ENCODE measurements at places on chromosomes 6 and 20.

GRCh38 chr6:134676307-134677281 is 273.3 kb downstream of the ALDH8A1 start:
- no peak for DNase-seq

GRCh38 chr20:63178446-63178820 is 37.5 kb downstream of the YTHDF1 start:
- no peak for DNase-seq

GRCh38 chr20:40435146-40435895 is 253.7 kb downstream of the MAFB start:
- no peak for DNase-seq

GRCh38 chr6:70886661-70887060 is 70.2 kb downstream of the B3GAT2 start:
- no peak for DNase-seq

GRCh38 chr6:152642578-152643375 is 5.6 kb upstream of the SYNE1 start:
- DNase-seq: peak; percentile 69

DNA sequence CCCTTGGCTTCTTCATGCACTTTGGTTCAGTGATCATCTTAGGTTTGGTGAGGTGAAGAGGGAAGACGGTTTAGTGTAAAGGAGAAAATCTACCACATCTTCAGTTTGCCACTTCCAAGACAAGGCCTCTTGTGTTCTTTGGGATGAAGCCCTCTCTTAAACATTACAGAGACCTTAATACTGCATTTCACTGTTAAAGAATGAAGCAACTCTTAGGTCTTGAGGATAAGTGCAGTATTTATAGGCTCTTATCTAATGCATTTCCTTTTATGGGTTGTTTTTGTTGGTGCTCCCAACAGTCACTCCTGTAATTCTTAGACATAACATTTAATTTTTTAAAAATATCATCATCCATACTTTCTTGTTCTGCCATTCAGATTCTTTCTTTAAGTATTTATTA is 139.9 kb upstream of the LAMP5 start:
- no peak for DNase-seq

DNA sequence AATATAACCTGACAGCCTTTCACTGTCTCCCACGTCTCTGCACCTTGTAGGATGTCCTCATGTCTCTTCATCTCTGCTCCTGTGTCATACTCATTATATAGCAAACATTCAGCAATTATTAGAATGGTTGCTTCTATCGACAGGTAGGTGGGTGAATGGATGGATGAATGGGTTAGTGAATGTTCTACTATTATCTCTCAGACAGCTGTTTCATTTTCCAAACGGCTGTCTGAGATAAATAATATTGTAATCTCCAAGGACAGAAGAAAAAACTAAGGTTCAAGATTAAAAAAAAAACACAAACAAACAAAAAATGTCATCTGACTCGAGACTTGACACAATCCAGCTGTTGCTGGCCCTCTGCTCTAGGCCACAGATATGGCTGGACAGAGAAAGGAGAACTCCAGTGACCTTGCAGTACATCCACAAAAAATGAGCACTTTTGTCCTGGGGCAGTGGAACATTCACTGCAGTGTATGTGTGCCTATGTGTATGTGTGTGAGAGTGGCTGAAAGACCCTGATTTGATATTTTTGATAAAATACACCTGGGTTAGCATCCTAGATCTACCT is 2.1 kb downstream of the HNF4A start:
- DNase-seq: no peak

DNA sequence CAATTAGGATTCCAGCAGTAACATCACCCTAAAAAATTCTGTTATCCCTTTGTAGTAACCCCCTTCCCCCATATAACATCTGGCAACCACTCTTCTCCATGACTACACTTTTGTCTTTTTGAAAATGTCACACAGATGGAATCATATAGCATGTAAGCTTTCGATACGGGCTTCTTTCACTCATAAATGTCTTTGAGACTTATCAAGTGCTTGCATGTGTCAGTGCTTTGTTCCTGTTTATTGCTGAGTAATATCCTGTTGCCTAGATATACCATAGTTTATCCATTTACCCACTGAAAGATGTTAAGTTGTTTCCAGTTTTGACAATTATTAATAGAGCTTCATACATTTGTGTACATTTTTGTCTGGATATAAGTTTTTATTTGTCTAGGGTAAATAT is 10.4 kb upstream of the SNPH start:
- DNase-seq: no peak

GRCh38 chr6:20313051-20313450 is 88.6 kb upstream of the E2F3 start:
- no peak for DNase-seq

DNA sequence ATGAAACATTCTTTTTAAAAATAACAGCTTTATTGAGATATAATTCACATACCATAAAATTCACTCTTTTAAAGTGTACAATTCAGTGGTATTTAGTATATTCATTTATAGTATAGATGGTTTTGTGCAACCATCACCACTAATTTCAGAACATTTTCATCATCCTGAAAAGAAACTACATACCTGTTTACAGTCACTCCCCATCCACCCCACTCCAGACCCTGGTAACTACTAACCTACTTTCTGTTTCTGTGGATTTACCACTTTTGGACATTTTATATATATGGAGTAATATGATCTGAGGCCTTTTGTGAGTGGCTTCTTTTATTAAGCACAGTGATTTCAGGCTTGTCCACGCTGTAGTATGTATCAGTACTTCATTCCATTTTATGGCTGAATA is 2.5 kb upstream of the TMEM217 start:
- DNase-seq: no peak

GRCh38 chr6:6725468-6726209 is 137.1 kb downstream of the LY86 start:
- peak; percentile 41 for DNase-seq

GRCh38 chr6:151063352-151063751 is 176.4 kb upstream of the AKAP12 start:
- no peak for DNase-seq

DNA sequence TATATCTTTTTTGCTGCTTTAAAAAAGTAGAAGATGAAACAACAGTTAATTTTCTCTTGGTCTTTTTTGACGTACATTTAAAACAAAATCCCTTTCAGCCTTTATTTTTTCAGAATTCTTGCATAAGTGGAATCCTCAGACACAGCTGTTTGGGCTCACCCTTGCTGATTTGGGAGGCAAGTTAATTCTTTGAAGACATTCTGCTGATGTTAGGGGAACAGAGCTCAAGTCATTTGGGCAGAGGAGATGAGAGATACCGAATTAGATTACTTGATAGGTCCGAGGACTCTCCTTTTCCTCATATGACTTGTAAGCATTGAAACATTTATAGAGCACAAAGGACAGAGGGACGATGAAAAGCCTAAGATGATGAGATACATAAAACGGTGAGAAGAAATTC is 567.9 kb upstream of the CITED2 start:
- DNase-seq: no peak

- DNase-seq: no peak
Observed at GRCh38 chr6:90028066-90028778, 134.0 kb downstream of the GJA10 start.

- DNase-seq: no peak
Observed at GRCh38 chr6:128394167-128394566, 126.2 kb downstream of the PTPRK start.

GRCh38 chr6:98764373-98764911 is 69.9 kb upstream of the POU3F2 start:
- no peak for DNase-seq

GRCh38 chr6:70310063-70310694 is 7.3 kb upstream of the COL9A1 start:
- peak; percentile 18 for DNase-seq

- DNase-seq: no peak
Observed at GRCh38 chr6:132948889-132949288, 134.5 kb downstream of the RPS12 start.

- no peak for DNase-seq
Observed at GRCh38 chr6:21615504-21615903, 22.0 kb downstream of the SOX4 start.

DNA sequence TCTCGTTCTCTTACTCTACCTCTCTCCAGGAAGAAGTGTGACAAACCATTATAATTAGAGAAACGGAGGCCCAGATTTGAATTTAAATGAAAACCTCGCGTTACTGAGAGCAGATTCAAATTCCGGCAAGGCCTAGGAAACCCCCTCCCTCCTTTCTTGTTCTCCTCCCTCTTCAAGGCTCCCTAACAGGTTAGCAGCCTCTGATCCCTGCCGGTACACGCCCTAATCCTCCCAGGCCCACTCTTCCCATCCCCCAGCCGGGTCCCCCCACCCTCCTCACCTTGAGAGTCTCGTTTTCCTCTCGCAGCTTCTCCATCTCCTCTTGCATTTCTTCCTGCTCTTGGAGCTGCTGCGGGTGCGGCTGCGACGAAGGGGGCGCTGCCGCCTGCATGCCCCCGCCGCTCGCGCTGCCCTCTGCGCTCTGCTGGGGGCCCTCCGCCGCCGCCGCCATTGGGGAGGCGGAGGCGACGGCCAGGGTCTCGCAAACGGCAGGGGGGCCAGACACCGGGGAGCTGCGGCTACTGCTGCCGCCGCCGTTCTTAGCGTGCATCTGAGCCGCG is 3.8 kb downstream of the MTCL3 start:
- no peak for DNase-seq

DNA sequence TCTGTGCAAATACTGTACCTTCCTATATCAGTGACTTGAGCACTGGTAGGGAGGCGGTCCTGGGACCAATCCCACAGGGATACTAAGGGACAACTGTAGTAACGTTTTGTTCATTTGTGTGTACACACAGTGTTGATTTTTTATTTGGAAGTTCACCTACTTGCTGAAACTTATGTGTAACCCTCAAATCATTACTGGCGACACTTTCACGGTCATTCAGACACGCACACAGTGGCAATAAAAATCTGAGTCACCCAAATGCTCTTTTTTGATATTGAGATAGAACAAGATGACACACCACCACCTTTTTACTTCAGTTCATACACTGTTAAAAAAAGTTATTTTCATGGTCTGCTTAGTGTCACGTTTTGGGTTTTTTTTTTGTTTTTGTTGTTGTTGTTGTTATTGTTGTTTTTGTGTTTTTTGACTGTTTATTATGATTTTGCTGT is 79.8 kb downstream of the QKI start:
- no peak for DNase-seq

DNA sequence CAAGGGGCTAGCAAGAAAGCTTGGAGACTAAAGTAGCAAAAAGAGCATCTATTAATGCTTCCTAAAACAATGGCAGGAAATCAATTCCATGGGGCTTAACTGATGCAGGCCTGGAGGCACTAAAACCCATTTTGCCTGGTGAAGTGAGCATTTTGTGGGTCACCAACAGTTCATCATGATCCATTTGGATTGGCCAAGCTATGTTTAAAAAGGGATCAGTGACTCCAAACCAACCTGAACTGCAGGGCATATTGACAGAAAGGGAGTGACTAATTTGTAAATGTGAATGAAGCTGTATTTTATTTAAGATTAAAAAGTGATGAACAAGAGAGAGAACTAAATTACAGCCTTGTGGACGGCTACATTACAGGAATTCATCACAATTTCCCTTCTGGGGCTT is 132.0 kb downstream of the PCSK2 start:
- no peak for DNase-seq

DNA sequence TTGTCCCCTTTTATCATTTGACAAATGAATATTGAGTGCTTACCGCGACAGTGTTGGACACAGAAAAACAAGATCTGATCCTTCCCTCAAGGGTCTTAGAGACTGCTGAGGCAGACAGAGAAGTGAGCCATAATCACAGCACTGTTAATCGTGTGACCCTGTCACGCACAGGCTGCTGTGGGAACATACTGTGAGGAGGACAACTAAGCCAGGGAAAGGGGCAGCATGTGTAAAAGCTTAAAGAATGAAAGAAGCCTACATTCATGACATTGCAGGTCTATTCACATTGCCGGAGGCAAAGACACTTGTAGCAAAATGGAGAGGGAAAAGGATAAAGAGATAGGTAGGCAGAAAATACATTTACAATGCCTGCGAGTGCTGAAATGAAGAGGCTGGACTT is 32.7 kb downstream of the TRDN start:
- no peak for DNase-seq

Measured in AML-193 (cell line).